ENCODE measurements at places on chromosomes 12 and 14. TPM values are rescaled to one million over a fixed set of nuclear protein-coding genes. Genes with fewer than 3 reads are reported as not detected.

DNA sequence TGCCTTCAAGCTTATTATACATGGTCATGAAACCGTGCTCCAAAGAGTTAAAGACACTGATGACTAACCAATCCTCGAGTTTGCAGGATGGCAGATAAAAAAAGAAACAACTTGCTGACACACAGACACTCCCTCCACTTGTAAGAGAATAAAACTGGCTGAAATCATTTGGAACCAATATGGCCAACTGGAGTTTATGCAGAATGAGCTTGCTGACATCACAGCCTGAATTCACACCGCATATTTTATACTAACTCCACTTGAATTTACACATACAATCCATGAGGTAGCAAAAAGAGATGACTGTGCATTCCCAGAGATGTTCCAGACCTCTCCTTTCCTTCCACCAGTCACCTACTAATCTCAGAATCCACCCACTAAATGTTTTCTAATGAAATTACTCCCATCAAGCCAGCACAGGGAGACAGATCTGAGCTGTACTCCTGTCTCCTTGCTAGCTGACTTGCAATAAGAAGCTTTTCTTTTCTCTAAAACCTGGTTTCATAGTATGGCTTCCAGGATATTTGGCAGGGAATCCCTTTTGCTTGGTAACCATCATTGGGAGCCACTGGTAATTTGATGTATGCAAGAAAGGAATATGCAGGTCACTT lies 15.8 kb upstream of the PTPRR start:
- no peaks in the 10 kb centered on the region for H3K4me1 ChIP-seq
- no peaks in the 10 kb centered on the region for H3K36me3 ChIP-seq
- no peaks in the 10 kb centered on the region for H3K27me3 ChIP-seq
- H3K4me3 ChIP-seq: no peak overlapping the region

DNA sequence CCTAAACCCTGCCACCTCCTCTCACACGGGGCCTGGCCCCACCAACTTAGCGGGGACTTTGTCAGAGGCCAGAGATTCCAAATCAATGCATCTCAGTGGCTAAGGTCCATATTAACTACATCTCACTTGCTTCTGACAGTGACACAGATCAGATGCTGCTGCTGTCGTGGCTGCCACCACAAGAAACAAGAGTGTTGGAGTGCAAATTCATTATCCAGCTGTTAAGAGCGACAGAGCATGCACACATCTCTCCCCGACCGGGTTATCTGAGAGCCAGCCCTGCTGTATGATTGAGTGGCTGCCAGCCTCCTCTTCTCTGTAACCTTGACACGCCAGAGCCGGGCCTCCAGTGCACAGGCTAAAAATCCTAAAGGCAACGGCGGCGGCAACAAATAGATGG lies 40.2 kb downstream of the SPRING1 start:
- H3K27me3 ChIP-seq: no peaks in the 10 kb centered on the region
- H3K36me3 ChIP-seq: no peaks in the 10 kb centered on the region
- DNase-seq: no peak
- no peaks in the 10 kb centered on the region for H3K4me1 ChIP-seq

DNA sequence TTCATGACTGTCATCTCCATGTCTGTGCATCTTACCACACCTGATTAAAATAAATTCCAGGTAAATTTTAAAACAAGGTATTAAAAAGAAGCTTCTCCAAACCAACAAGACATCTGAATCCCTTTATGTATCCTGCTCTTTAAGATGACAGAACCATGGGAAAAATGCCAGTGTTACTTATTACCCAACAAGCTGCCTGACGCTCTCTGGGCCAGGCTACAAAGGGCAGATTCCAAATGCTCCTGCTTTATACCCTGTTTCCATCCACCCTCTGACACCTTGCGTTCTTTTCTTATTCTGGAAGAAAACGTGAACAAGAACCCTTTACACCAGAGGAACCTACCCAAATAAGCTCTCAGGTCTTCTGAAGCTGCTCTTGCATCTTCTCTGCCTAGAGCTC lies 70.7 kb downstream of the SLC8A3 start:
- no peaks in the 10 kb centered on the region for H3K27me3 ChIP-seq
- H3K36me3 ChIP-seq: no peaks in the 10 kb centered on the region
- no peak for DNase-seq
- H3K4me3 ChIP-seq: no peak overlapping the region
- H3K27ac ChIP-seq: no peak overlapping the region

DNA sequence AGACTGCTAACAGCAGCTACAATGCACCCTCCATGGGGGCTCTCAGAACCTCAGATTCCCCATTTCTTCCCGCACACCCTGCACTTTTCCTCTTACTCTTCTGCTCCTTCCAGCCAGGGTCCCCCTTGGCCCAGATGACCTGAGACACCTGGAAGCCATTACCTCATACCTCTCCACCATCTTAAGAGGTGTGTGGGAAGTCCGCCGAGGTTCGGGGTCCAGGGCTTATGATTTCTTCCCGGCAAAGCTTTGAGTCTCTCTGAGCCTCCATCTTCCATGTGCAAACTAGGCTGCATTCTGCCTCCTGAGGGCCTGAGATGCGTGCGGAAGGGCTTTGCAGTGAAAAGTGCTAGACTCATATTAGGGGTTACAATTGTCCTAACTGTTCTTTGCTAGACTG lies 5.3 kb downstream of the GSC start:
- H3K27me3 ChIP-seq: no peaks in the 10 kb centered on the region
- no peaks in the 10 kb centered on the region for H3K4me1 ChIP-seq
- no peak overlapping the region for H3K27ac ChIP-seq
- H3K36me3 ChIP-seq: no peaks in the 10 kb centered on the region
- DNase-seq: no peak
- H3K4me3 ChIP-seq: no peak overlapping the region

DNA sequence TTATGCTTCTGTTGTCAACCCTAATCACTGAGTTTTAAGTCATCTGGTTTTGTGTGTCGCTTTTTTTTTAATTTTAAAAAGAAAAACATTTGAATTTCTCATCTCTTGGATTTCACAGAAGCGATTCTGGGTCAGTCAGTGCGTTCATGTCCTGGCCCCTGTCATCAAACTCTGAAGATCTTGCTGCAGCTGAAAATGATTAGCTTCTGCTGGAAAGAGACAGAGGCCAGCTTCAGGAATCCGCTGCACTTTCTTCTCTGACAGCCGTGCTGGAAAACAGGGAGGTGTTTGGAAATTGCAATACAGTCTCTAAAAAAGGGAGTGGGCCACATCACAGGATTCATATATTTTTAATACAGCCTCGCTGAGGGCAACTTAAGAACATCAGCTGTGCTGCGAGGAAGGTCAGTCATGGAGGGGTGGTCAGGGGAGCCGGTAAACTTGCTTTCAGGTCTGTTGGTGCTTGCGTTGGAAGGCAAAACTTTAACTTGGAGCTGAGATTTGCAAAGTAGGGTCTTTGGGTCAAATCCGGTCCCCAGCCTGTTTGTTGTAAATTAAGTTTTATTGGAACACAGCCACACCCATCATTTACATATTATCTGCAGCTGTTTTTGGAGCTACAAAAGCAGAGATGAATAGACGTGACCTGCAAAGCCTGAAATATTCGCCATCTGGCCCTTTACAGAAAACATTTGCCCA lies 190.8 kb downstream of the AACS start:
- no peak overlapping the region for H3K4me3 ChIP-seq
- DNase-seq: no peak
- no peak overlapping the region for H3K27ac ChIP-seq
- no peaks in the 10 kb centered on the region for H3K36me3 ChIP-seq
- no peaks in the 10 kb centered on the region for H3K4me1 ChIP-seq

- peak overlapping the region; percentile 77 for H3K4me3 ChIP-seq
- H3K4me1 ChIP-seq: peaks cover 20% of the 10 kb centered on the region
- peak overlapping the region; percentile 96 for H3K27ac ChIP-seq
- no peak for DNase-seq
Measured at GRCh38 chr12:113184098-113184899, 979 bp downstream of the DDX54 start.

- H3K27ac ChIP-seq: no peak overlapping the region
- DNase-seq: no peak
- H3K4me3 ChIP-seq: no peak overlapping the region
Measured at GRCh38 chr12:2198005-2198501, 145.3 kb downstream of the CACNA1C start.

DNA sequence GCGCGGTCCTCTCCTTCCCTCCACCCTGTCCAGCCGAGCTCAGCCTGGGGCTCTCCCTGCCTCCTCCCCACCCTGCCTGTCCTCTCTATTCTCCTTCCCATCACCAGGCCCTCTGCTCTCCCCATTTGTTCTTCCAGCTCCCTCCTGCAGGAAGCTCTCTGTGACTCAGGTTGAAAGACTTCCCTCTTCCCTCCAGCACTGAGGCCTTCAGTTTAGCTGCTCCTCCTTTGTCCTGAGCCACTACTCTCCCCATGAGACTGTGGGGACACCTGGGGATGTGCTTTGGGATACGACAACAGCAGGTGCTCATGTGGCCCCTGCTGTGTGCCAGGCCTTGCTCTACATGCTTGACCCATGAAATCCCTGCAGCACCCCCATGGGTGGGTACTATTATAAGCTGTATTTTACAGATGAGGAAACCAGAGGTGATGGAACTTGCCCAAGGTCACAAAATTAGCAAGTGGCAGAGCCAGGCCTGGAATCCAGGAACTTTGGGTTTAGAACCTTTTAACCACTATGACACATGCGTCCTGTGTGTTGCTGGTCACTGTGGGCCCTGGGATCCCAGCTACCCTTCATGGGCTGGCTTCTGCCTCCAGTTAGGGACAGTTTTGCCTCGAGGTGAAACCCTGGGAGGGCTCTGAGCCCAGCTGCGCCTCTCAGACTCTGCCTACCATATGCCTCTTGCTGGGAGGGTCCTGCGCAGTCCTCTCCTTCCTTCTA lies 5.5 kb downstream of the KRT80 start:
- no peaks in the 10 kb centered on the region for H3K27me3 ChIP-seq
- no peaks in the 10 kb centered on the region for H3K36me3 ChIP-seq
- no peak overlapping the region for H3K27ac ChIP-seq
- no peak overlapping the region for H3K4me3 ChIP-seq

- no peaks in the 10 kb centered on the region for H3K27me3 ChIP-seq
- H3K36me3 ChIP-seq: no peaks in the 10 kb centered on the region
- H3K27ac ChIP-seq: peak overlapping the region; percentile 92
- peak; percentile 32 for DNase-seq
- H3K4me1 ChIP-seq: peaks cover 10% of the 10 kb centered on the region
- H3K4me3 ChIP-seq: peak overlapping the region; percentile 81
Measured at GRCh38 chr12:95473231-95473883, 595 bp upstream of the METAP2 start.

SERPINA10 gene
- not detected for total RNA-seq

IFNG-AS1 gene
- total RNA-seq: 2.4 TPM

PLEKHD1 gene
- total RNA-seq: 0.07 TPM

STRN3 gene
- total RNA-seq: 25.2 TPM

SOAT2 gene
- total RNA-seq: 0.56 TPM

Data from naive thymus-derived CD4-positive, alpha-beta T cell (primary cell).